NCI-H187 (cell line): ENCODE measurements at places on chromosomes 1 and 21.

GRCh38 chr1:117796226-117796625 lies 133.2 kb downstream of the GDAP2 start:
- DNase-seq: no peak

- no peak for DNase-seq
Observed at GRCh38 chr21:40422896-40423635, 423.9 kb downstream of the DSCAM start.

DNA sequence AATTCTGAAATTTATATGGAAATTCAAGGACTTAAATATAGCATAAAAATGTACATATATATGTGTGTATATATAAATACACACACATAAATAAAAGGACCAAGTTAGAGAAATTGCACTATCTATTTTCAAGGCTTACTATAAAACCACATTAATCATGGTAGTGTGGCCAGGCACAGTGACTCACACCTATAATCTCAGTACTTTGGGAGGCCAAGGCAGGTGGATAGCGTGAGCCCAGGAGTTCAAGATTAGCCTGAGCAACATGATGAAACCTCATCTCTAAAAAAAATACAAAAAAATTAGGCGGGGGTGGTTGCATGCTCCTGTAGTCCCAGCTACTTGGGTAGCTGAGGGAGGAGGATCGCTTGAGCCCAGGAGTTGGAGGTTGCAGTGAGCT lies 171.4 kb upstream of the GORAB start:
- DNase-seq: no peak

- no peak for DNase-seq
Observed at GRCh38 chr1:31753707-31754349, 10.3 kb downstream of the ADGRB2 start.

DNA sequence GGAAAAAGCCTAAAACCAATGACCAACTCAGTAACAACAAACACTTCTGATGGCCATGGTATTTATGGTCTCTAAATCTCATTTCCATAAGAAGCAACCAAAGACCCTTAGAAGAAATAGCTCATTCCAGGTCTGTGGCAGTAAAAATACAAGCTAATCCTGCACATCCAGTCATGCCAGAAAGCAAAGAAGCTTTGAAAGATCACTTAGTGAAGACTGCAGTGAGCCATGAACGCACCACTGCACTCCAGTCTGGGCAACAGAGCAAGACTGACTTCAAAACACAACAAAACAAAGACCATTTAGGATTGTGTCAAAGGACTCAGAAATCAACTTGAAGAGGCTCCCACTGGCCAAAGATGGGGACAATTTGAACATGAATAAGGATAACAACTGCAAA lies 18.4 kb upstream of the ELK4 start:
- no peak for DNase-seq

DNA sequence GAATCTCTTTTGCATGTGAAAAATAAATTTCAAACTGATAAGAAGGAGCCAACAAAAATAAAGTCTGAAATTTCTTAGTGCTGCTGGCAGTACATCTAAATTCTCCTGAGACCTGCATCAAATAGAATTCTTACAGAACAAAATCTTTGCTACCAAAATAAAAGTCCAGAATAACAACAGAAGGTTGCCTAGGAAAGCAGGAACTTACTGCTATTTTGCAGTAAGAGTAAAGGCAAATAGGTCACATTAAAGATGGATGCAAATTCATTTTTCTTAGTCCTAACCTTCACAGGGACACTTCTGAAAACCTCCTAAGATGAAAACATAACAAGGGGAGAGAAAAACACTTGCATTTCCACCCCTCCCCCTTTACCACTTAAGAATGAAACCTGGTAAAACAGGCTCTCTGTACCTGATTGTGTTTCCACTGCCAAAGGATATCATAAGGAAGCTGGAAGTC lies 59.0 kb downstream of the RUSC1 start:
- DNase-seq: no peak

DNA sequence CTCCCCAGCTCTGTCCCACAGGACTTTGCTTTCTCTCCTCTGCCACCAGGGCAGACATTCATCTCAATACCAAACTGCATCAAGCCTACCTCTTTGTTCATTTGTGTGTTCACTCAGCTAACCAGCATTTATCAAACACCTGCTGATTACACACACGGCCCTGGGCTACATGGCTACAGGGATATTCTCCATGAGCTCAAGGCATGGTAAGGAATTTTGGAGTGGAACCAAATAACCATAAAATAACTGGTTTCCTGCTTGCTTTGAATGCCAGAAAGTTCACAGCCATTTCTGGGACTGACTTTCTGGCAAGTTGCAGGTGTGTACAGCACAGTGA lies 54.6 kb downstream of the LDLRAD2 start:
- DNase-seq: no peak

DNA sequence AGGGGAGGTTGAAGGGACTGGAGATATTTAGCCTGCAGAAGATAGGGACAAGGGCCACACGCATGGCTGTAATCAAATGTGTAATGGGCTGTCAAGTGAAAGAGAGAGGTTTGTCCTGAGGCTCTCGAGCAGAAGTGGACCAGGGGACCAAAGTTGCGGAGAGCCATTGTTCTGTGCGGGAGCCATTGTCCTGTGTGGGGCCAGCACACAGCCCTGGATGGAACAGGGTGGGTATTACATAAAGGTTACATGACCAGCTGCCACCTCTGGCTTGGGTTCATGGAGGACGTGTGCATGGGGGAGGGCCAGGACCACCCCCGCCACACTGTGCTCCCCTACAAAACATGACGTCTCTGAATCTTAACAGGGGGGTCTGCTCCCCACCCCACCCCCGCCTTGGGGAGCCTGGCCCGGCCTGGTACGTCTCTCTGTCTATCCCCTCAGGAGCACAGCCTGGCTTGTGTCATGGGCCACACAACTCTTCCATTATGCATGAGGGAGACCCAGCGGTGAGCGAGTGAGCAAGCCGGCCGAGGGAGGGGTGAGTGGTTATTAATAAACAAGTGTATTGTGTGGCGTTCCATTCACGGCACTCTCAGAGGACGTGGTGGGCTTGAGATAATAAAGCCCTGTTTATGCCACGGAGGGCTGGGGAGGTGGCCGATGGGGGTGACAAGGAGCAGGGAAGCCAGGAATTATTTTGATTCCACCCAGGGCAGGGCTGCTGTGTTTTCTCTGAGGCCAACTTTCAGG lies at the start of gene NFASC:
Gene NFASC (plus strand): TSS at position 703 of the 753 bp plus-strand sequence. CDS start 73,454 bp downstream, outside the sequence.
- DNase-seq: no peak

GRCh38 chr1:11147197-11147770 lies 41.9 kb upstream of the ANGPTL7 start:
- DNase-seq: no peak

DNA sequence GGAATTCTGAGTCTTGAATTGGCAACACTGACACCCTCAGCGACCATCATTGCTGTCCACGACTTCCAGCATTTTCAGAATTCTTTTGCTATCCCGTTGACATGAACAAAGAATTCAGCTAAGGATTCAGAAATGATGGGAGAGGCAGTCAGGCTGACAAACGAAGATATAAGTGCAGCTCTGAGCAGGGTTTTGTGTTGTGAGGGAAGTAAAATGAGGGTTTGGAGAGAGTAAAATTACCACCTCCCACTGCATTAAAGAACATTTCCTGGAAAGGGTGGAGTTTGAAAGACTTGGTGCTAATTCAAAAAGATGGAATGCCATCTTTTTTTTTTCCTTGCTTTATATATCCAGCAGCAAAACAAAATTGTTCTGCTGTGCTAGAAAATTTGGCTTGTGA lies 4.9 kb upstream of the ELK4 start:
- DNase-seq: no peak

- DNase-seq: no peak
Observed at GRCh38 chr1:38052750-38053415, 6.3 kb upstream of the POU3F1 start.

- no peak for DNase-seq
Observed at GRCh38 chr21:39952265-39952664, 85.0 kb downstream of the PCP4 start.

DNA sequence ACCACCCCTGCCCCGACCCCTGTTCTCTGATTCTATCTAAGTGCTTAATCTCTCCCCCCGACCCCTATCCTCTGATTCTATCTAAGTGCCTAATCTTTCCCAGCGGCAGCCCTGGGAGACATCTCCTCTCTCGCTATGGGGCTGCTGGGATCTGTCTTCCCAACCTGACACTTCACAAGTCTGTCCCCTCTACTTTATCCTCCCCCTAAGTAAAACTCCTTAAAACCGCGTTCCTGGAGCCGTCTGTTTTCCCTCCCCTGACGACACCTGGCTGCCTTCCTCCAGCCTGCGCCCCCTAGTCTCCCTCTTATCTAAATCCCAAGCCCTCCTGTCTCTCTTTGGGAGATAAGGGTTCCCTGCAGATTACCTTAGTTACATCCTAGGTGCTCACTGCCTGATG lies 30.5 kb downstream of the EPHB2 start:
- DNase-seq: no peak

GRCh38 chr1:66090859-66091457 lies 298.3 kb downstream of the PDE4B start:
- no peak for DNase-seq

GRCh38 chr1:234645474-234645953 lies 35.5 kb upstream of the IRF2BP2 start:
- no peak for DNase-seq

- DNase-seq: no peak
Observed at GRCh38 chr21:34639882-34640788, 25.2 kb upstream of the RCAN1 start.

GRCh38 chr21:17789656-17790055 lies 29.5 kb downstream of the C21orf91 start:
- DNase-seq: no peak

- DNase-seq: no peak
Observed at GRCh38 chr1:88985032-88985431, 7.4 kb downstream of the KYAT3 start.

DNA sequence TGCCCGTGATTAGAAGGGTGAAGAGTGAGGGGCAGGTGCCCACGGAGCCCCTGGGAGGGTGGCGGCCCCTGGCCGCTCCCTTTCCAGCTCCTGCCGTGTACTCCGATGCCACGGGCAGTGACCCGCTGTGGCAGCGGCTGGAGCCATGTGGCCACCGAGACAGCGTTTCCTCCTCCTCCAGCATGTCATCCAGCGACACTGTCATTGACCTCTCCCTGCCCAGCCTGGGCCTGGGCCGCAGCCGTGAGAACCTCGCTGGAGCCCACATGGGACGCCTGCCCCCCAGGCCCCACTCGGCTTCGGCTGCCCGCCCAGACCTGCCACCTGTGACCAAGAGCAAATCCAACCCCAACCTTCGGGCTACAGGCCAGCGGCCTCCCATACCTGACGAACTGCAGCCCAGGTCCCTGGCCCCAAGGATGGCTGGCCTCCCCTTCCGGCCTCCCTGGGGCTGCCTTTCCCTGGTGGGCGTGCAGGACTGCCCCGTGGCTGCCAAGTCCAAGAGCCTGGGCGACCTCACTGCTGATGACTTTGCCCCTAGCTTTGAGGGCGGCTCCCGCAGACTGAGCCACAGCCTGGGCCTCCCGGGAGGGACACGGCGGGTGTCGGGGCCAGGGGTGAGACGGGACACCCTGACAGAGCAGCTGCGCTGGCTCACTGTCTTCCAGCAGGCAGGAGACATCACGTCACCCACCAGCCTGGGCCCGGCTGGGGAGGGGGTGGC lies 22.0 kb downstream of the PANK4 start:
- no peak for DNase-seq

DNA sequence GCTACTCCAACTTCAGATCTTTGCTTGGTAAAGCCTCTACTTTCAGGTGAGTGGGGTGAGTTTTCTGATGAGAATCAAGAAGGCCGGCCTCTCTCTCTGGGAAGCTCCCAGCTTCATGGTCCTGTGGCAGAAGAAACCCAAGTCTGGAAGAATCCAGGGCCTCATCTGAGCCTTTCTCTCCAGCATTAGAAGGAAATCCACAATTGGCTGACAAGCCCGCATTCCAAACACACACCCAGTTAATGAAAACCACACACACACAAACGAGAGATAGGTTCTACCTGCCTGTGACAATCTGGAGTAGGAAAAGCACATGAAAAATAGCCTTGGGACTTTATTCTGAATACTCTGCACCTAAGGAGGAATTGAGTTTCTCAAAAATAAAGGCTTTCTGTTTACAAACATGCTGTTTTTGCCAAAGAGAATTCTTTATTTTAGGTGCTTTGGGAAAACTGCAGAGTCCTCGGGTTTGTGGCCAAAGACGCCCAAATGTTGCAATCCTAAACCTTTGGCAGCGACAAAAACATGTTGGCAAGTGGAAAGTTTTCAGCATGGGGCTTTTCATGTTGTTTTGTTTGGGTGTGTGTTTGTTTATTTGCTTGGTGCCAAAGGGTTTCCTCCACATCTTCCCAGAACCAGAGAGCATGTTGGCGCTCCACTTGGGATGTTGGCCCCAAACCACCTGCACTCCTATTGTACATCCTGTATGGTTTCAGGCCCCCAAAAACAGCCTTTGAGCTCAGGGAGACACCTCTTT lies 216.2 kb downstream of the SETD4 start:
- DNase-seq: no peak

GRCh38 chr1:234659538-234659937 lies 49.6 kb upstream of the IRF2BP2 start:
- DNase-seq: no peak

DNA sequence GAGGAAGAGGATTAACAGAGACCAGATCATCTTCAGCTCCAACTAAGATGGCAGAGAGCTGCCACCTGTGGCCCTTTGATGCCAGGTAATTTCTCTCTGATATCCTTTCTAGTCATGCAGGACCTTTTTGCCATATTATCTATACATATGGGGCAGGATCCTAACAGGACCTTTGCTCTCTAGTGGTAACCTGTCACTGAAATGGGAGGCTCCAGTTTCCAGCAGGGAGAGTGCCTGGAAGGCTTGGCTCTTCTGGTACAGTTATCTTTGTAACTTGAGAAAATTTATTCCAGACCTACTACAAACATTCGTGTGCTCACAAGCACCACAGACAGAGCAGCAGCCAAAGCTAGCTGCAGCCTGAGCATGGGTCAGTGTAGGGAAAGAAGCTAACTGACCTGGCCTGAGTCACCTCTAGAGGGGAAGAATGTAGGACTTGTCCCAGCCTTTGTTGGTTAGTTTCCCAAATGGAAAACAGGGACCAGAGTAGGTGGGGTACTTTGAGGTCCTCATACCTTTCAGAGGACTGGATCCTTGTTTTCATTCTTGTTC lies 86.5 kb upstream of the MACF1 start:
- DNase-seq: no peak
